Esophagus mucosa (tissue), 1 donor: ENCODE measurements at places on chromosomes 2 and 18. TPM values are rescaled to one million over a fixed set of nuclear protein-coding genes. Genes with fewer than 3 reads are reported as not detected.

Gene ZNF521
- 3.3 TPM for total RNA-seq

Gene RGPD3
- 0.04 TPM for total RNA-seq

Gene PLCD4
- total RNA-seq: 5.7 TPM

Gene SH3BP4
- 10.7 TPM for total RNA-seq

Gene RMND5A
- total RNA-seq: 39.4 TPM

Gene VAMP8
- total RNA-seq: 264 TPM

Gene E2F6
- total RNA-seq: 5.0 TPM

Gene IL1B
- total RNA-seq: 4.1 TPM

DNA sequence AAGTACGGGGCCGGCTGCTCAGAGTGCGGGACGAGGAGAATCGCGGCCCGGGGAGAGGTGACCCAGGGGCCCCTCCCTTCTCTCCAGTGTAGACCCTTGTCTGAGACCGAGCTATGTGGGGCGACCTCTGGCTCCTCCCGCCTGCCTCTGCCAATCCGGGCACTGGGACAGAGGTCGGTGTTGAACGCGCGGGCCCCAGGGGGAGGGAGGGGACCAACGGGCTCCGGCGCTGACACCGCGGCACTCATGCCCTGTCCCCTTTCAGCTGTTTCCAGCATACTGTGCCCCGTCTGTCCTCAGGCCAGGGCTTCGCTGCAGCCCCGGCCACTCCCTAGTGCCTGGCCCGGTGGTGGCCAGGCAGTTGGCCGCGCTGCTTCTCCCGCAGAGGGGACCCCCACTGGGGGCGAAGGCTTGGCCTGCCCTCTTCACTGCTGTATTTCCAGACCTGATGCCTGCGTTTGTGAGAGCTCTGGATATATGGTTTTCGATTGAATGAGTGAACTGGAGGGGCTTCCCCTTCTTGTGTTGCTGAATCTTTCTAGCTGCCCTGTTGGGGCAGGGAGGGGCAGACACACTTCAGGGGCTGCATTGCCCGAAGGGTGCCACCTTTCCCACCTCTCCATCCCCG, 809 bp downstream of the DBI start:
- peak; percentile 47 for ATAC-seq

DNA sequence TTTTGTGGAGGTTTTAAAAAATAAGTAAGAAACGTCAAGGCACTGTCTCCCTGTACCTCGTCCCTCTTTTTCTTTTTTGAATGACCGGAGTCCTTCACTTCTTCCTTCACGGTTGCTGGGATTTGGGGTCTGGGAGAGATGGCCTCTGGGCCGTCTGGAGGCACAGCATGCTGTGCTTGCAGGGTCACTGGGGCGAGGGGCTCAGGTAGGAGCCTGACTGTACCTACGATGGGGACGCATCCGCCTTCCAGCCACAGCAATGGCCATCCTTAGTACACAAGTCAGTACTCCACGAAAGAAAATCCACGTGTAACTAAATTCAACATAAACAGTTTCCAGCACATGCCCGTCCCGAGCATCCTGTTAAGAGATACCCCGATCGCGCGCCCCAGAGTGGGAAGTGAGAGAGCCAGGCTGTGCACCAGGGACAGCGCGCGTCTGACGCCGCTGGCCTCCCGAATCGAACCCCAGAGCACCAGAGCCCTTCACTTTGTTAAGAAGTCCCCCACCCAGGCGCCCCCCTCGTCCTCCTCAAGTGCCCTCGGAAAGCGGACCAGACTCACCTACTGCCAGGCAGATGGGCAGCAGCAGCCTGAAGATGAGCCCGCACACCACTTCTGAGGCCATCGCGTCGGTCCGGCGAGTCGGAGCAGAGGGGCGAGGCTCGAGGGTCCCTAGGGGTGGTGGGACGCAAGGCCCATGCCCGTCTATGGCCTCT, 1.2 kb downstream of the PIEZO2 start:
- no peak for ATAC-seq

- peak; percentile 70 for ATAC-seq
Measured at GRCh38 chr2:186702501-186702900, 8.6 kb downstream of the FAM171B start.

DNA sequence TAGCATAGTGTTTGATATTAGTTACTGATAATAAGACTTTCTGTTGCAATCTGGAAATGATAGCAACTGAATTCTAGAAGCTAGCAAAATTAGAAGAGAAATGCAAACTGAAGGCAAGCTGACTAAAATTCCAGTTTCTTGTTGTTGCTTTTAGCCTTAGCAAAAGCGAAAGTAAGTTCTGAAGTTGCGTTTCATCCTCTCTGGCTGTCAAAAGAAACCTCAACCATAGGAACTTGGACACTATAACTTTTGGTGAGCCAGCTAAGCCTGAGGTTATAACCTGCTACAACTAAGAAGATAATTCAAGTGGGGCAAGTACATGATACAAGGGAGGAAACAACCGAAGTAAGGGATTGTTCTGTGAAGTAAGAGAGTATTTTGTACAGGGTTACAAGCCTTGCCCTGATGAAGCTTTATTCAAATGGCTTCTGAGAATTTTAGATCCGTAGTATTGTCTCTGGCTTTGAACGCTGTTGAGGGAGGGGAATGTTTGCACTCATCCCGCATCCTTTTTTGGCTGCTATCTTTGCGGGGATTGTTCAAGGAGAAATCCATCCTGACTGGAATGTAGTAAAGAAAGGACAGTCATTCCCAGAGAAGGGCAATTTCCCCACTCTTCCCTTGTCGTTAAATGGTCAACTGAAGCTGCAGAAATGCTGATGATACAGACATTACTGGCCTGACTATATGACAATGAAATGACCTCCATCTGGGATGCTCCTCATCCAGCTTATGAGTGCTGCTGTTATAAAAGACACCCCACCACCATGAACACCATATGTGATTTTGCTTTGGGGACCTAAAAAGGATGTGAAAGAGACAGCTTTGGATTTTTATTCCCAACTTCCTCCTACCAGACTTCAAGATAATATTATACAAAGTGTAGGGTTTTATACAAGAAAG, 7.0 kb upstream of the TMX3 start:
- no peak for ATAC-seq

GRCh38 chr2:41540272-41540998, 507.4 kb upstream of the PKDCC start:
- ATAC-seq: no peak

DNA sequence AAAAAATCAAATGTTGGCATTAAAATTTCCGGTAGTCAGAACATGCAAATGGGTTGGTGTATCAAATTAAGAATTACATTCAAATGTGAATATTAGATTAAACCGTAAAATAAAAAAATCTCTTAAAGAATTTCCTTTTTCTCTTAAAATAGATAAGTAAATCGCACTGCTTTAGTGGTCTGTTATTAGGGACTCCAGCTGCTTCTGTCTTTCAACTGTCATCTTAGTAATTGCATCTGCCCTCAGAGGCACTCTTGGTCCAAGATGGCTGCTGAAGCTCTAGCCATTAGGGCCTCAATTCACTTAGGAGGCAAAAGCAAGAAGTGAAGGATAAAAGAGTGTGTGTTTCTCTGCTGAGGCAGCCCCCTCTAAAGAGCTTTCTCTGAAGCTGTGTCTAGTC, 132.4 kb downstream of the MGAT5 start:
- no peak for ATAC-seq

- no peak for ATAC-seq
Measured at GRCh38 chr2:119377294-119377992, 10.7 kb downstream of the DBI start.
